HCT116 (cell line): ENCODE measurements at places on chromosomes 7 and 10.
A peak's percentile ranks its signal among the peaks of the same experiment; 100 is the strongest.

DNA sequence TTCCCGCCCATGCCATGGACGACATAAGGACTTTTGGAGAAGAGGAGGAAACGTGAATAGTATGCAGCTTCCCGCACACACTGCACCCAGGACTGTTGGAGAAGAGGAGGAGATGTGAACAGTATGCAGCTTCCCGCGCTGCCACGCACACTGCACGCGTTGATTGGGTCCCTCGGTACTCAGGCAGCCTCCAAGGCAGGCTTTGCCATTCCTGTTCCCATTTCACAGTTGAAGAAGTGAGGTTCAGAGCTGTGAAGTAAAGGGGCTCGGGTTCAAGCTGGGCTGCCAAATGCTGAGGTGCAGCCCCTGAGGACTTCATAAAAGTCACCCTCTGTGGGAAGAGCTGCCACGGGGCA, 147.9 kb upstream of the FAM20C start:
- H3K27ac ChIP-seq = no peak overlapping the region
- H3K27me3 ChIP-seq = peaks cover 27% of the 10 kb centered on the region; the same call in 1 of the 2 replicates
- H3K4me1 ChIP-seq = no peaks in the 10 kb centered on the region

- no peaks in the 10 kb centered on the region for H3K36me3 ChIP-seq
- H3K4me3 ChIP-seq = no peak overlapping the region
- peaks cover 10% of the 10 kb centered on the region for H3K4me1 ChIP-seq
- no peak for DNase-seq
- H3K27me3 ChIP-seq = no peaks in the 10 kb centered on the region
Observed at GRCh38 chr10:119466655-119467054, 75.9 kb downstream of the RGS10 start.

GRCh38 chr10:52451817-52452216, 137.7 kb downstream of the DKK1 start:
- peak overlapping the region; percentile 63; the same call in 1 of the 2 replicates for H3K27ac ChIP-seq
- H3K27me3 ChIP-seq = no peaks in the 10 kb centered on the region
- peaks cover 71% of the 10 kb centered on the region for H3K4me1 ChIP-seq
- H3K4me3 ChIP-seq = no peak overlapping the region
- H3K36me3 ChIP-seq = no peaks in the 10 kb centered on the region

- no peak for DNase-seq
- no peak overlapping the region for H3K27ac ChIP-seq
- no peaks in the 10 kb centered on the region for H3K4me1 ChIP-seq
- H3K4me3 ChIP-seq = no peak overlapping the region
- H3K36me3 ChIP-seq = no peaks in the 10 kb centered on the region
Observed at GRCh38 chr10:98086837-98087708, 47.4 kb upstream of the R3HCC1L start.

GRCh38 chr10:98745645-98746044, 298.9 kb upstream of the HPS1 start:
- no peaks in the 10 kb centered on the region for H3K4me1 ChIP-seq
- H3K27ac ChIP-seq = no peak overlapping the region
- no peaks in the 10 kb centered on the region for H3K27me3 ChIP-seq
- no peak overlapping the region for H3K4me3 ChIP-seq
- no peak for DNase-seq

DNA sequence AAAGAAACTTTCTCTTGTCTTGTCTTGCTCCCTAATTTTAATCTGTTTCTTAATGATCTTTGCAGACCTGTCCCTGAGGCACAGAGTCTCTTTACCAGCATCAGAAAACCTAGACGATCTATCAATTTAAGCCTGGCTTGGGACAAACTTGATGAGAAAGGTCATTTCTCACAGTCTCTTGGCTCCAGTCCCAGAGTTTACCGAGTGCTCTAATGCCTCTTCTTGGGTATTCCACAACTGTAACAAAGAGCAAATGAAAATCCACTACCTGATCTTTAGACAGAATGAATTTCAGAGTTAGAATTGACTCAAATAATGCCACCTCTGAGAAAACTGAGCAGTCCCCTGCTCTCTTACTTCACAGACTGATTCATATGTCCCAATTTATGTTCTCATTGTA, 106.4 kb upstream of the DNAJB12 start:
- no peaks in the 10 kb centered on the region for H3K36me3 ChIP-seq
- no peak overlapping the region for H3K27ac ChIP-seq
- DNase-seq = no peak
- H3K27me3 ChIP-seq = no peaks in the 10 kb centered on the region
- no peak overlapping the region for H3K4me3 ChIP-seq
- no peaks in the 10 kb centered on the region for H3K4me1 ChIP-seq

DNA sequence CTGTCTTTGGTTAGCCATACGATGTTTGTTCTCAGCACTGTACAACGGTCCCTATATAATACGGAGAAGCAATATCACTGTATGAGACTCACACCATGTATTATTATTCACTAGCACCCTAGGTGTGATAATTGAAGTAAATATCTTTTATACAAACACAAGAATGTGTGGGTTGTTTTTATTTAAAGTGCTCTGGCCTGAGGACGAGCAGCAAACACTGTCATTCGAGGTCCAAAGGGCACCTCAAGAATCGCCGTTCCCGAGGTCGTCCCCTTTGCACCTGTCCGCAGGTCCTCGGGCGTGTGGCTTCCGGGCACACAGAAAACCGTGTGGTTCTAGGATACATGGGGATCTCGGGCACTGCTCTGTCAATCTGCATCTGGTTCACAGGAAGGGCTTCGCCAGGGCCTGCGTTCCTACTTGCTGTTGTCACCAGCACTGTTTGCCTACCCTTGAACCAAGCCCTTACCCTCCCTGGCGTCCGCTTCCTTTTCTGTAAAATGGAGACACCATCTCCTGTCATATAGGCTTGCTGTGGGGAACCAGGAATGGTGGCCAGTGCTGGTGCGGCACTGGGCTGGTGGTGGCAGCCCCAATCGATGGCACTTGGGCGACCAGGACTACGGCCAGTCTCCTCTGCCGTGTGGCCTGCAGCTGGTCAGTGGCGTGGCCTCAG, 28.5 kb upstream of the SH2B2 start:
- no peak overlapping the region for H3K4me3 ChIP-seq
- H3K27me3 ChIP-seq = no peaks in the 10 kb centered on the region
- no peak for DNase-seq
- no peaks in the 10 kb centered on the region for H3K4me1 ChIP-seq
- no peak overlapping the region for H3K27ac ChIP-seq
- H3K36me3 ChIP-seq = no peaks in the 10 kb centered on the region

DNA sequence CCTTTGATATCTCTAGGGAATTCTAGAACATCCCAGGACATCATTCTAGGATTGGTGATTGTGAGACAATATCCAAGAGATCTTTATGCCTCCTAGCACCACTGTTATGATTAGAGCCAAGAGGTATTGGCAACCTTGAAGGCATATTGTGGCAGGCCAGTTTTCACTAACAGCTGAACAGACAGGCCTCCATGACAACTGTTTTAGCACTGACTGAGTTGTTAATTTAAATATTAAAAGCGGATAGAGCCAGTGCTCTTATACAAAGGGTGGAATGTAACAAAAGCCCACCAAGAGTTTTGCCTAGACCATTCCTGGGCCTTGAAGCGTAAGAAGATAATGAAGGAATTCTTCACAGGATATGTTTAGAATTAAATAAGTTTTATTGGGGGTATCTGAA, 131.9 kb downstream of the DGKB start:
- no peak overlapping the region for H3K4me3 ChIP-seq
- H3K27ac ChIP-seq = no peak overlapping the region
- H3K4me1 ChIP-seq = no peaks in the 10 kb centered on the region
- no peaks in the 10 kb centered on the region for H3K36me3 ChIP-seq

- no peaks in the 10 kb centered on the region for H3K27me3 ChIP-seq
- no peak overlapping the region for H3K4me3 ChIP-seq
- H3K36me3 ChIP-seq = 0 out of 2 replicates have a peak, but pooled peaks cover 2% of the 10 kb centered on the region
- H3K27ac ChIP-seq = peak overlapping the region; percentile 79
- peaks cover 90% of the 10 kb centered on the region for H3K4me1 ChIP-seq
Observed at GRCh38 chr7:129898502-129899160, 54.1 kb downstream of the UBE2H start.

DNA sequence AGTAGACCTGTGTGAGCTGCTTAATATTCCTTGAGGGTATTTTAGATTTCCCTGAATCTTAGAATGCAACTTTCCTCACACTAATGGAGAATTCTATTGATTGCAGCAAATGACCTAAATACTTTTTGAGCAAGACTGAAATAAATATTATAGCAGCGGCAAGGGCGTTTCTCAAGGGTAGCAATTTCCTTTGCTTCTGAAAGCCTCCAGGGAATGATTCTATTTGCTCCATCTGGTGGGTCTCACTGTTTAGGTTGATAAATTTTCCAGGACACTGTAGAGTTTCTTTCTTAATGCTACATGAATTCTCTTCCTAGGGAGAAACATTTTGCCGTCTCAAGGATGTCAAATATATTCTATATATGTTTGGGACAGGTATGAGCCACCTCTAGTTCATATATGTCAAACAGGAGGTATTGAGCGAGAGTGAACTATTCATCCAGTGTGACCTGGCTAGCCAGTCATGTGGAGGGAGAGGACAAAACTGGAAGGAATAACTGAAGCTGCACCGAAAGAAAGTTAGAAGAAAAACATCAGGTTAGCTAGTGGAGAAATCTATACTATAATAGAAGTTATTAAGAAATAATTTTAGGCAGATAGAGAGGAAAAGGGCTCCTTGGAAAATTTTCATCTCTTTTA, 57.9 kb upstream of the FZD8 start:
- no peak overlapping the region for H3K27ac ChIP-seq
- DNase-seq = no peak
- no peak overlapping the region for H3K4me3 ChIP-seq
- H3K4me1 ChIP-seq = no peaks in the 10 kb centered on the region

DNA sequence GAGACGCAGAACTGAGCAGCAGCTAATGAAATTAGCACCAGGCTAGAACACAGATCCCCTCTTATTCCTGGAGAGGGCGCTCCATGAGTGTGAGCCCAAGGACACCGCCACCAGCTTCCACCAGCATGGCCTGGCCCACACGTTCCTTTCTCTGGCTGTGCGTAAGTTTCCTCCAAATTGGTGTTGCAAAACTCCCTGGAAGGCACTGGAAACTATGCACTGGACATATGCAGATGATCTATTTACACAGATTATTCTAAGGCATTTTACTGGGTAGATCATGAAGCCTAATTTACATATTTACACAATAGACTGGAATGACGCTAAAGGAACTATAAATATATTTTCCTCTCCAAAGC, 455.6 kb upstream of the FOXK1 start:
- no peak overlapping the region for H3K27ac ChIP-seq
- no peak overlapping the region for H3K4me3 ChIP-seq
- peak; percentile 4 for DNase-seq
- no peaks in the 10 kb centered on the region for H3K36me3 ChIP-seq
- H3K27me3 ChIP-seq = peaks cover 6% of the 10 kb centered on the region; the same call in 1 of the 2 replicates

DNA sequence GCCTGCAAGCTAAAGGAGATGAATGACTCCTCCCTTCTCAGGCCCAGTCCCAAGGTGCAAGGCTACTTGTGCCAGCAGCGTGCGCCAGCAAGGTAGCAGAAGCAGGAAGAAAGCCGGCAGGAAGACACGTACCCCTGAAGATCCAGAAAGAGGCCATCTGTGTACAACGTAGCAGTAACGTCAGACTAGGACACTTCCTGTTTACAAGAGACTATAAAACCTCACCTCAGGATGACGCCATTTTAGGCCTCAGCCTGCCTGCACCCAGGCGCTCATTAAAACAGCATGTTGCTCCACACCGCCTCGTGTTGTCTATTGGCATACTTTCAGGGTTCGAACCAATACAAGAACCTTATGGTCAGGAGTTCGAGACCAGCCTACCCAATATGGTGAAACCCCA, 41.4 kb upstream of the SNX10 start:
- no peaks in the 10 kb centered on the region for H3K36me3 ChIP-seq
- DNase-seq = no peak
- no peak overlapping the region for H3K27ac ChIP-seq
- no peak overlapping the region for H3K4me3 ChIP-seq

- H3K4me3 ChIP-seq = no peak overlapping the region
- H3K4me1 ChIP-seq = no peaks in the 10 kb centered on the region
- H3K27me3 ChIP-seq = no peaks in the 10 kb centered on the region
- no peak for DNase-seq
- peaks cover 3% of the 10 kb centered on the region; the same call in 1 of the 2 replicates for H3K36me3 ChIP-seq
Observed at GRCh38 chr10:18594574-18595156, 56.7 kb downstream of the NSUN6 start.

GRCh38 chr7:128781851-128782250, 6.3 kb upstream of the OPN1SW start:
- H3K4me1 ChIP-seq = no peaks in the 10 kb centered on the region
- DNase-seq = no peak
- no peak overlapping the region for H3K27ac ChIP-seq
- H3K36me3 ChIP-seq = no peaks in the 10 kb centered on the region
- no peak overlapping the region for H3K4me3 ChIP-seq

GRCh38 chr10:1130226-1130625, 74.0 kb downstream of the WDR37 start:
- no peak overlapping the region for H3K4me3 ChIP-seq
- no peak for DNase-seq
- no peaks in the 10 kb centered on the region for H3K27me3 ChIP-seq
- no peaks in the 10 kb centered on the region for H3K4me1 ChIP-seq
- peaks cover 8% of the 10 kb centered on the region for H3K36me3 ChIP-seq
- no peak overlapping the region for H3K27ac ChIP-seq

DNA sequence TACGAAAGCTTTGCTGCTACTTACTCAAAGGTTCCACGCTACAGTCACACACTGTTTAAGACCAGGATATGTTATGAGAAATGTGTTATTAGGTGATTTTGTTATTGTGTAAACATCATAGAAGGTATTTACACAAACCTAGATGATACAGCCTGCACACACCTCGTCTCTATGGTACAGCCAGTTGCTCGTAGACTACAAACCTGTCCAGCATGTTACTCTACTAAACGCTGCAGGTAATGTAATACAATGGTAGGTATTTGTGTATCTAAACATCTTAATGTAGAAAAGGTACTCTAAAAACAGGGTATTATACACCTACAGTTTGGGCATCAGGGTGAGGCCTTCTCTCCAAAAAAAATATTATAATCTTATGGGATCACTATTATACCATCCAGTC, 181.2 kb downstream of the MYOF start:
- H3K4me3 ChIP-seq = no peak overlapping the region
- peaks cover under 1% of the 10 kb centered on the region; the same call in 1 of the 2 replicates for H3K36me3 ChIP-seq
- H3K4me1 ChIP-seq = no peaks in the 10 kb centered on the region
- no peaks in the 10 kb centered on the region for H3K27me3 ChIP-seq

- DNase-seq = no peak
- no peaks in the 10 kb centered on the region for H3K27me3 ChIP-seq
- no peak overlapping the region for H3K27ac ChIP-seq
Observed at GRCh38 chr10:30755441-30755953, 125.9 kb upstream of the LYZL2 start.

- no peak for DNase-seq
- H3K27ac ChIP-seq = no peak overlapping the region
- H3K36me3 ChIP-seq = no peaks in the 10 kb centered on the region
- no peaks in the 10 kb centered on the region for H3K27me3 ChIP-seq
- no peaks in the 10 kb centered on the region for H3K4me1 ChIP-seq
Observed at GRCh38 chr10:93280699-93281366, 201.3 kb downstream of the MYOF start.
